ENCODE measurements at places on chromosomes 7 and 10.
A peak's percentile ranks its signal among the peaks of the same experiment; 100 is the strongest.

DNA sequence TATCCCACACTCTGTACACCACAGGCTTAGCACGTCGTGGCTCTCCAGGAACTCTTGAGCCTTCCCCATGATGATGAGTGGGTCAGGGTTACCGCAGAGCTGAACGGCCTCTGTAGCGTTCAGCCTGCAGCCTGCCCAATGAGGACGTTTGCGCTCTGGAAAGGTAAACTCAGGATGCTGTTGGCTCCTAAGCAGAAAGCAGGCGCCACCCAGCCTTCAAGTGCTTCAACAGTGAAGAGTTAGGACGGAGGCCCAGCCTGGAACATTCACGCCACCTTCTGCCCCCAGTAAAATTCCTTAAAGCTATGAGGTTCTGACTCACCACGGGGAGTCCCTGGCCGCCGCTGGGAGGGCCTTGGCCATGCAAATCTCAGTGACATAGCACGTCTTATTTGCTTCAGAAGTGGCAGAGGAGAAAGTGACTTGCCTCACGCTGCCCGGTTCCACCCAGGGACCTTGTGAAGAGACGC is 161.5 kb upstream of the SH2B2 start:
- DNase-seq, result peak; percentile 65

DNA sequence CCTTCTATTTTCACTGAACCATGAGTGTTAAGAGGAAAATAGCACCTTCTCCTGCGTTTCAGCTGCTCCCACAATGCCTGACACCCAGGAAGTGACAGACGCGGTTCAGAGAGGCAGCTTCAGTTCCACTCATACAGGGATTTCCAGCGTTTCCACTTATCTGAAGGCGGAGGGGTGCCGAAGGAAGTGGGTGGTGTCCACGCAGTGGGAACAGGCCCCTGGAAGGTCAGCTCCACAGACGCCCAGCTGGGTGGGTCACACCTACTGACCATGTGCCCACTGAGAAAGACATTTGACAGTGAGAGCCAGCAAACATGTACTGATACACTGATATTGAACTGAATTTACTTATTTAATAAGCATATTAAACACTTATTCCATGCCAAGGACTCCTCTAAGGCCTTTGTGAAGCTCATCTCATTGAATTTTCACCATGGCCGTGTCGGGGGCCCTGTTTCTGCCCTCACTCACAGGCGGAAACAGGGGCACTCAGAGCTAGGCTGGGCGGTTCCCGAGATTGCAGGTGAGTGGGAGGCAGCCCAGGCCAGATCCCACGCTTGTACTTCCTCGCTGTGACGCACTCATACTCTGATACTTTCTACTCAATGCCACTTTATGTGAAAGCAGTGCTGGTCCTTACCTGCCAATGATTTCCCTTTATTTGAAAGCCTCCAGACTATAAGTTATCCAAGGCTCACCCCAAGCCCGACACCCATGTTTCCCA is 96.8 kb downstream of the TCERG1L start:
- DNase-seq, result no peak

GRCh38 chr10:109071539-109071938 is 851.8 kb downstream of the XPNPEP1 start:
- no peak for DNase-seq

GRCh38 chr7:81949306-81949705 is 179.5 kb upstream of the HGF start:
- no peak for DNase-seq

GRCh38 chr10:71197955-71198354 is 14.4 kb upstream of the UNC5B start:
- no peak for DNase-seq

GRCh38 chr7:151629713-151630272 is 110.1 kb upstream of the RHEB start:
- no peak for DNase-seq

- no peak for DNase-seq
Observed at GRCh38 chr10:82192665-82193064, 317.7 kb downstream of the NRG3 start.

DNA sequence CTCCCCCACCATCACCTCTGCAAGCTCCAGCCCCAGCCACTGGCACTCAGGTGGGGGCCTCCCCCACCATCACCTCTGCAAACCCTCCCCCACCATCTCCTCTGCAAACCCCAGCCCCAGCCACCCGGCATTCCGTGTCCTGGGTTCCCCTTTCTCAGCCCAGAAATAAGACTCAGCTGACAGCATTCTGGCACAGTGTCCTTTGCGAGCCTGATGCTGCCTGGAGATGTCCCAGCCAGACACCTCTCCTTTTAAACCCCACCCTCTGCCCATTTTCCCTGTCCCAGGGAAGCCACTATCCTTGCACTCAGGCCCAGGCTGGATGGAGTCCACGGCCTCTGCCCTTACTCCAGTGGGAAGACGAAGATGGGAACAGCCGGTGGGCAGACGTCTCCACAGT is 49.8 kb downstream of the ELFN1 start:
- DNase-seq, result no peak

- DNase-seq, result peak; percentile 52
Observed at GRCh38 chr7:77328669-77329068, 87.5 kb downstream of the GSAP start.

- DNase-seq, result no peak
Observed at GRCh38 chr7:106692450-106693051, 31.6 kb upstream of the CCDC71L start.

DNA sequence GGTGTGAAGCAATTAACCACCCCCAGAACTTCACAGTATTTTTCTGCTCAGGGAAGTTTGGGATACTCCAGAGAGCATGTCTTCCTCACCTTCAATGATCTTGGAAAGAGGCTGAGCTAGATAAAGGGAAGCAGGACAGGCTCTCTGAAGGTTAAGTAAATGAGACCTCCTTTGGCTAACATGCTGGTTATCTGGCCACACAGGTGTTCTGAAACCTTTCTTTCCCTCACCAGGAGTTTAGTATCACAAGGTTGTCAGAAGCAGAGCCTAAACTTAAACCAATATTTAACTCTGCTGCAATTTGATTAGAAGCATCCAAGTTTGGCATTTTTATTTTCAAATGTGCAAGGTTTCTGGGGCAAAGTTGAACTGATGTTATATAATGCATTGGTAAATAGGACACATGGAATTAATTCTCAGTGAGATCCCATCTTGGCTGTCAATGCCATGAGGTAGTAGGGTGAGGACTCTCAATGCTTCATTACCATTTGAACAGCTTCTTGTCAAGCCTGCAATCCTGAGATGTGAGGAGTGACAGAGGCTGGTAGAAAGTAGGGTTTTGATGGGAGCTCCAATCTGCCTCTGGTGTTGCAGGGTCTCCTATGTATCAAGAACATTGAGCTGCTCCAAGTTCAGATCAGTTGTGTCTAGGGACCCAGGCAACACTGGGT is 3.6 kb upstream of the PNLIP start:
- DNase-seq, result no peak

DNA sequence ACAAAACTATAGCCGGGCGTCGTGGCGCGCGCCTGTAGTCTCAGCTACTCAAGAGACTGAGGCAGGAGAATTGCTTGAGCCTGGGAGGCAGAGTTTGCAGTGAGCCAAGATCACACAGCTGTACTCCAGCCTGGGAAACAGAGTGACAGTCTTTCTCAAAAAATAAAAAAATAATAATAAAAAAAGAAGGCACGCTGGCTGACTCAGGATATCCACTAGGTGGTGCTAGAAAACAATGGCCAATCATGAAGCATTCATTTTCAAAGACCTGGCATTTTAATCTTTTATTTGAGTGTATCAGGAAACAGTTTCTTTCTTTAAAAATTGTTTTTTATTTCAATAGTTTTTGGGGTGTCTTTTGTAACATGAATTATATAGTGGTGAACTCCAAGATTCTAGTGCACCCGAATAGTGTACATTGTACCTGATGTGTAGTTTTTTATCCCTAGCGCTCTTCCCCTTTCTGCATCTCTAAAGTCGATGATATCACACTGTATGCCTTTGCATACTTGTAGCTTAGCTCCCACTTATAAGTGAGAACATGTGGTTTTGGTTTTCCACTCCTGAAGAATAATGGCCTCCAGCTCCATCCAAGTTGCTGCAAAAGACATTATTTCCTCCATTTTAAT is 88.6 kb downstream of the LYZL1 start:
- DNase-seq, result peak; percentile 73

DNA sequence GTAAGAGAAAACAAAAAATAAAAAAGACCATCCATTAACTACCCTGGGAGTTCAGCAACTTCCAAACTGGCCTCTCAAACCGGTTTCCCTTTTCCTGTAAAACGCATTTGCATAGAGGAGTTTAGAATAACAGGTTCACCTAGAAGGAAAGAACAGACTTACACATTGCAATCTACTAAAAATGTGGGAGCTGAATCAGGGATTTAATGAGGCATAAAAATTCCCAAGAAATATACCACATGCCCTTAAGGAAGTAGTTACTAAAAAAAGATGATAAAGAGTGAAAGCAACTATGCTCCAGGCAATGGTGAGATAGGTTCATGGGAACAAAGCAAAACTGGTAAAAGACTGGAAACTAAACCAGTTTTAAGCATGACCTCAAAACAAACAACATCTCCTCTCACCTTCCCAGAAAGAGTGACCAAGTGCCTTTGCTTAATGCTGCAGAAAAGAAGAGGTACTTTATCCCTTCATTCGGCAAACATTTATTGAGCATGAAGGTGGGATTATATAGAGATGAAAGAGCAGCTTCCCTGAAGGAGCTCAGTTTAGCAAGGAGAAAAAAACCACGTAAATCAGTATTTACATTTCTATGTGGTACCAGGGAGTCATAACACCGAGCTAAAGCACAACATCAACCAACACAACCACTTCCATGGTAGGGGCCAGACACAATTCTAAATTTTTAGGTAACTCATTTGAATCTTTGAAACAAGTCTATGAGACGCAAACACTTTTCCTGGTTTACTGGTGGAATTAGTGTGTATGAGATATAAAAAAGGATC is 152.8 kb downstream of the SGMS1 start:
- peak; percentile 10 for DNase-seq

DNA sequence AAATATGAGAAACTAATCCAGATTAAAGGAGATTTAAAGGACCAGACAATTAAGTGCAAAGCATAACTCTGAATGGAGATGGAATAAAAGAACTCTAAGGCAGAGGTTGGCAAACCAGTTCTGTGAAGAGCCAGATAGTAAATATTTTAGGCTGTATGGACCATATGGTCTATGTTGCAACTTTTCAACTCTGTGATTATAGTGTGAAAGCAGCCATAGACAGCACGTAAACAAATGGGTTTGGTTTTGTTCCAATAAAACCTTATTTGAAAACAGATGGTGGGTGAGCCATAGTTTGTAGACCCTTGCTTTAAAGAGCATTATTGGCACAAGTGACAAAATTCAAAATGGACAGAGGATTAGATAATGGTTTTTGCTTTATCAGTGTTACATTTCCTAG is 884.1 kb downstream of the CCSER2 start:
- DNase-seq, result no peak

GRCh38 chr7:49488573-49488972 is 284.9 kb upstream of the VWC2 start:
- no peak for DNase-seq

- no peak for DNase-seq
Observed at GRCh38 chr7:37160656-37161055, 288.0 kb downstream of the ELMO1 start.

- DNase-seq, result no peak
Observed at GRCh38 chr10:49172061-49172776, 16.0 kb downstream of the TMEM273 start.

GRCh38 chr10:77666821-77667220 is 29.2 kb upstream of the KCNMA1 start:
- DNase-seq, result no peak

DNA sequence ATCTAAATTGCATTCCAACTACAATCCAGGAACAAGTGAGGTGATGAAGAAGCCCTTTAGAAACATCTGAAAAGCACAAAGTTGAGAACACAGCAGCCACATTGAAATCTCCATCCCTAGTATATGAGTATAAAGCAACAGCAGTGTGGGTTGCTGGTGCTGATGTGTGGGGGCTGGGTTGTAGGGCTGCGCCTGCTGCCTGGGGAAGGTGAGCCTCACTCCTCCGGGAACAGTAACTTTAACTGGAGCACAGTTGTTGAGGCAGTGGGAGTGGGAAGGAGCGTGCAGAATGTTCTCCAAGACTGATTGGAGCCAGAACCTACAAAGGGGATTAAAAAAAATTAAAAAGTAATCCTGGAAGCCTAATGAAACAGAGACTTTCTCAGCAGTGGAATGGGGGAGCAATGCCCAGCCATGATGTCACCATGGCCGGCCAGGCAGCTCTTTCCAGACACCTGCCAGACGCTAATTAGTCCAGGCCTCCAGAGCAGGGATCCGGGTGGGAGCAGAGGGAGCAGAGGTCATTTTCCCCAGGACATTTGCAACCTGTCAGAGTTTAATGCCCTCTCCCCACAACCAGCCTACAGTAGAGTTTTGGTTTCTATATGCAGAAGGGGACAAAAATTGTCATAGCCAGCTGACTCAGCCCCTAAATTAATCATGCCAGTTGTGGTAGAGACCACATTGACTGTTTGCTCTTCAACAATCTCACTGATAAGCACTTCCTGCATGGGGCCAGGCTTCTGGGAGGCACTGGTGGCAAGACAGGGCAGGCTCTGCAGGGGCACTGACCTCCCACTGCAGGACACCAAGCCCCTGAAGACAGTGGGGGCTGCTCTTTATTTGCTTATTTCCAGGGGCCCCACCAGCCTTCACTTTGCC is 133.0 kb upstream of the ZNF32 start:
- DNase-seq, result no peak

GRCh38 chr10:3228629-3228945 is 56.0 kb upstream of the PITRM1 start:
- no peak for DNase-seq

DNA sequence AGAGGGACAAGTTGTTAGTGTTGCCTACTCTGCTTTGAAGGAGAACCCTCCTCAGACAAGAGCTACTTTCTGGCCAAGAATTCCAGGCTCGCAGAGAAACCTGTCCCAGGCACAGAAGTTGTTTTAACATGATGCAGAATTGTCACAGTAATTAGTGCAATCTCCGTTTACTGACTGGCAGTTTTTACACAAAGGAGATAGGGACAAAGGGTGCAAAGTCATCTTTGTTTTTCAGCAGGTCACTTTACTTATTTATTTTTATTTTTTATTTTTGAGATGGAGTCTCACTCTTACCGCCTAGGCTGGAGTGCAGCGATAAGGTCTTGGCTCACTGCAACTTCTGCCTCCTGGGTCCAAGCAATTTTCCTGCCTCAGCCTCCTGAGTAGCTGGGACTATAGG is 12.3 kb downstream of the TCF7L2 start:
- no peak for DNase-seq

- DNase-seq, result no peak
Observed at GRCh38 chr7:94594882-94595281, 61.1 kb downstream of the SGCE start.

GRCh38 chr7:34087892-34088891 is 182.9 kb downstream of the BMPER start:
- DNase-seq, result peak; percentile 30

DNA sequence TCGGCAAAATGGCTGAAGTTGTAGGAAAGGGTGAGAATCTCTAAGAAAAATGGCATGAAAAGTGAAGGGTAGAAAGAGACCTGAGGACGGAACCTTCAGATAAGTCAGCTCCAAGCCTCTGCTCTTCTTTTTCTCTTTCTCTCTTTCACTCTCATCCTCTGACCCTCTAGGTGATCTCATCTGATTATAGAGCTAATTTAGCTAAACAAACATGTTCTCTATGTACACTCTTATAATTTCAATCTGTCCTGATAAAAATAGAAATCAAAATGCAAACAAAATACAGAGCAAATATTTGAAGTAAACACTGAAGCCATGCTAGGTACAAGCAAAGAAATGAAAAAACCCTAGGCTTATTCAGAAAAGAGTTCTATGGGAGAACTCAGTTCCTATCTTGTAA is 14.4 kb upstream of the CUBN start:
- DNase-seq, result no peak

Data from AG20443 (cell line).